ENCODE measurements at places on chromosomes 6 and 20.

DNA sequence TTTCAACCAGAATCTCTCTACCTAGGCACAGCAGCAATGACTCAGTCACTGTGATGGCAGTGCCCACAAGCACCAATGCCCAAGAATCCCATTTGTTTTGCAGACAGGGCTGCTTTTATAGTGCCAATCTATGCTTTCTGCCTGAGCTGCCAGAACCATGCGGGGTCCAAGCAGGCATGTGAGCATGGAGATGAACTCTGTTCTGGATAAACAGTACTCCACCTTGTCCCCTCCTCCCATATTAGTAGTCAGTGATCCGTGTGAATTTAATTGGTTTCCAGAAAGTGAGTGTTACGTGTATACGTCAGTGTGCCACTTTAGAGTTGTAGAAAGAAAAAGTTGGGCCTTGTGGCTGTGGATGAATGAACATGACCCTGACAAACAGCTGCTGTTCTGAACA, 79.4 kb downstream of the SASH1 start:
- no peak for DNase-seq

DNA sequence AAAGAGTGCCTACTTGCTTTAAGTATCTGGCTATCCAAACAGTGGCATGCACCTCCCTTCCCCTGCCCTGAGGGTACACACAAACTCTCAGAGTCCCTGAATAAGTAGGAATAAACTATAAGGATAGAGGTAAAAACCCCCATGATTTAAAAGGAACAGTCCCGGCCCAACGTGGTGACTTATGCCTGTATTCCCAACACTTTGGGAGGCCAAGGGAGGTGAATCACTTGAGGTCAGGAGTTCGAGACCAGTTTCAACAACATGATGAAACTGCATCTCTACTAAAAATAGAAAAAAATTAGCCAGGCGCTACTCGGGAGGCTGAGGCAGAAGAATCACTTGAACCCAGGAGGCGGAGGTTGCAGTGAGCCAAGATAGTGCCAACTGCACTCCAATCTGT, 22.2 kb downstream of the SAMHD1 start:
- DNase-seq = no peak

DNA sequence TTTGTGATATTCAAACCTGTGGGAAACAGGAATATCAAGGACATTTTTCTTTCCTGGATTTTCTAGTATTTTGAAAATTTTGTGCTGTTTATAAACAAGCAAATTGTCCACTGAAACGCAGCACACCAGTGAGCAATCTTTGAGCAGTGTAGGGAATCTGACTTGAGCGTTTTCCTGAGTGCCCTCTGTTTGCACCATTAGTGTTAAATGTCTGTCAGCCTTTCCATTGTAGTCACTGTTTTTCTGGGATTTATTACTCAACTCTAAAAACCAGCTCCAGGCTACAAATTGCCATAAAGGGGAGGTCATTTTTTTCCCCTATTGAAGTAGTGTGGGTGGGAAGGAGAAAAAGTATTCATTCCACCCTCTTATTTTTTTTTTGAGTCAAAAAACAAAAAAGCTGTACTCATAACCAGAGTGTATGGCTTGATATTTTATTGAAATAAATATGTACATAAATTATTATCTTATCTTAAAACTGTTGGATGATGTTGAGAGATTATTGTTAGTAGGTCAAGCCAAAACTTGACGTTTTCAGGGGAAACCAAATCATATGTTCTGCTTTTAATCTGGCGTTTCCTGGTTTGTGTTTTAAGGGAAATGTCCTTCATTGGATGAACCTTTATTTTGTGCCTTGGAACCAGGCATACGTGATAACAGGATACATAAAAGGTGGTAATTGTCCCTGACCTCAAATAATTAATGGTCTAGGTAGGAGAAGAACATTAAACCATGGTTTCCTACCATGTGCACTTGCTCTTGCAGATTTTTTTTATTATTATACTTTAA, 51.8 kb downstream of the TSHZ2 start:
- no peak for DNase-seq

DNA sequence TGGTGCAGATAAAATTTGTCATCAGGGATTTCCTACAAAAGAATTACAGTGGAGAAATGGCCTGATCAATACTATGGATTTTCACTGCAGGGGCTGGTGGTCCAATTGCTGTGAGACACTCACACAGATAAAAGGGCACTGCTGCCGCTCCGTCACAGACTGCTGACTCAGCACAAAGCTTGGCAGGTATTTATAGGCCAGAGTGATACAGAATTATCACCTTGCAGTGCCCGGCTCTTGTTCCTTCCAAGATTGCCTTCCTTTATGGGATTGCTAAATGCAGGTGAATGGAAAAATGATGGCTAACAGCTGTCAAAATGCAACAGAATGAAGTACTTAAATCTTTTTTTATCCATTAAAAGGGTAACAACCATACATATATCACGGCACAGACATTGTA, 247.8 kb upstream of the ZFP64 start:
- no peak for DNase-seq

DNA sequence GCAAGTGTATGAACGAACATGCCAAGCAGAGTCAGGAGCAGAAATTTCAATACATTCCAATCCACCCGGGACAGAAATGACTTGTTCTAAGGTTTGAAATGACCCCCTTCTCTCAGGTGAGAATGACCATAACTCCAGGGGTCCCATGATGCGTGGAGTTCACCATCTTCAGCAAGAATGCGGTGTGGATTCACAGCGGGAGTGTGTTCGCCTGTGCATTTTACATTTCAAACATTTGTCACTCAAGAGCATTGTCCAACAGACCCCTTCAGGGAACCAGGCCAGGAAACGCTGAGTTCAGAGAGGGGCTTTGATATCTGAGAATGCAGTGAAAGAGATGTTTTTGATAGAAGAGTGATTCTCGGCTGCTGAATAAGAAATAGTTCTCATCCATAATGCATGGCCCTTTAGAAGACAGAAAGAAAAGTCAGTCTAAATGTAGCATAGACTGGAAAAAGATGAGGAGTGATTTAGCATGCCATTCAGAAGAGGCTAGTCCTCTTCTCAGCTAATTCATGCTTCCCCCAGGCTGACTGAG, 200.3 kb upstream of the KCNG1 start:
- no peak for DNase-seq

GRCh38 chr6:25769983-25770382, 15.4 kb downstream of the SLC17A4 start:
- no peak for DNase-seq

- DNase-seq = no peak
Measured at GRCh38 chr20:61896058-61896961, 169.4 kb downstream of the TAF4 start.

DNA sequence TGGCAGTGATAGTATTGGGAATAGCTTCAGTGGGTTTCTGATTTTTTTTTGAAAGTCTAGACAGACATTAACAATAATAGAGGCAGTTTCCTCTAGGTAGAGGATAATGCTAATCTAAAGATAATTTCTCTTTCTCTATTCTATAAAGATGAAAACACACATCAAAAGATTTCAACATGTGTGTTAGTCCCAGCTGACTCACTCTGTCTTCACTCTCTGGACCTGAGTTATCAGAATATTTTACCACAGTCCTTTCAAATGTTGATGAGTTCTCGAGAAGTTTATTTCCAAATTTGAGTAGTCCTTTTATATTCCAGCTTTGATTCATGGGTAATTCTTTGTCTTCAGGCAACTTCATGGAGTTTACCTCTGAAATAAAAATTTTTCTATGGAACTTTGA, 17.1 kb downstream of the RPRD1B start:
- DNase-seq = no peak

- no peak for DNase-seq
Measured at GRCh38 chr6:164346631-164347030, 932.1 kb downstream of the QKI start.

DNA sequence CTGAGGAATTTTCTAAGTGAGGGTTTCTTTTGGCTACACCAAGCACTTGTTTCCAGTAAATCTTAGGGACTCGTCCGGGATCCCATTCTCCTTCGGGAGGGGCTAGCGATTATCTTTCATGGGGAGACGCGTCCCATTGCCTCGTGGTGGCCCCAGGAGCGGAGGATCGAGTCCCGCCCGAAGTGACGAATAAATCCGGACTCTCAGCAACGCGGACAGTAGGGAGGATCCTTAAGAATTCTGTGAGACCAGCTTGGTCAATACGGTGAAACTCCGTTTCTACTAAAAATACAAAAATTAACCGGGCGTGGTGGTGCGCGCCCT, 69.1 kb upstream of the PRSS16 start:
- no peak for DNase-seq
